ENCODE measurements at places on chromosomes 4 and X. TPM values are rescaled to one million over a fixed set of nuclear protein-coding genes. Genes with fewer than 3 reads are reported as not detected.

- no peak for DNase-seq
- H3K27me3 ChIP-seq: peaks cover 6% of the 10 kb centered on the region
- no peak overlapping the region for H3K27ac ChIP-seq
These were observed 47.6 kb upstream of the MTNR1A start for GRCh38 chr4:186602978-186603377.

Gene NRK
- polyA plus RNA-seq: not detected

Gene TMPRSS11B
- polyA plus RNA-seq: not detected

- H3K27ac ChIP-seq: no peak overlapping the region
- no peak for DNase-seq
- no peaks in the 10 kb centered on the region for H3K36me3 ChIP-seq
- H3K27me3 ChIP-seq: peaks cover 2% of the 10 kb centered on the region
These were observed 6.0 kb downstream of the BGN start for GRCh38 chrX:153500676-153501280.

GRCh38 chrX:24097741-24098260 lies 43.0 kb downstream of the EIF2S3 start:
- H3K4me3 ChIP-seq: no peak overlapping the region
- no peak for DNase-seq

Gene TIMM8A
- polyA plus RNA-seq: 12.0 TPM

DNA sequence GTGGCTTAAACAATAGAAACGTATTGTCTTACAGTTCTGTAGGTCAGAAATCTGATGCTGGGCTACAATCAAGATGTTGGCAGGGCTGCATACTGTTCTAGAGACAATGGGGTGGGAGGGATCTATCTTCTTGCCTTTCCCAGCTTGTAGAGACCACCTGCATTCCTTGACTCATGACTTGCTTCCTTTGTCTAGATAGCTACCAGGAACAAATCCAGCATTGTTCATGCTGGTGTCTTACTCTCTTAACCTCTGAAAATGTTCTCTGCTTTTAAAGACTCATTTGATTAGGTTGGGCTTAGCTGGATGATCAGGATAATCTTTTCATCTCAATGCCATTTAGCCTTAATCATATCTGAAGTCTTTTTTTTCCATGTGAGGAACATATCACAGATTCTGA lies 169.0 kb downstream of the ZNF330 start:
- H3K4me1 ChIP-seq: no peaks in the 10 kb centered on the region
- no peaks in the 10 kb centered on the region for H3K36me3 ChIP-seq
- no peak overlapping the region for H3K4me3 ChIP-seq
- DNase-seq: no peak

- no peak overlapping the region for H3K4me3 ChIP-seq
- H3K4me1 ChIP-seq: peaks cover 24% of the 10 kb centered on the region
- no peak for DNase-seq
- no peaks in the 10 kb centered on the region for H3K27me3 ChIP-seq
These were observed 34.6 kb upstream of the LEF1 start for GRCh38 chr4:108203377-108203776.

- no peak for DNase-seq
- no peaks in the 10 kb centered on the region for H3K36me3 ChIP-seq
- H3K27me3 ChIP-seq: no peaks in the 10 kb centered on the region
- H3K27ac ChIP-seq: no peak overlapping the region
- no peak overlapping the region for H3K4me3 ChIP-seq
These were observed 78.1 kb upstream of the FSTL5 start for GRCh38 chr4:162241857-162242256.

DNA sequence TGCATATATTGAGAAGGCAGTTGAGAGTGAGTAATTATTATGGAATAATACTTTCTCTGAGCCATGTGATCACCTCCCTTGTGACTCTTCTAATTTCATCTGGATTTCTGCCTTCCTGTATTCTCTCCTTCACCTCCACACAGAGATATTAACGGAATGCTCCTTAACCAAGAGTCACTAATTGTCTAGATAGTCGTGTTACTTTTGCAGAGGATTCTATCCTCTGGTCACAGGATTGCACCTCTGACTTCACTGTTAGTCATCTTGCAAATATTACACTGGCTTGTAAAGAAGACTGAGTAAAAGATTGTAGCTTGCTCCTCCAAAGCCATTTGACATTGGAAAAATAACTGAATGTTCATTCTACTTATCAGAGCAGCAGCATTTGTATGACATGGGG lies 160.9 kb downstream of the SH2D1A start:
- H3K36me3 ChIP-seq: no peaks in the 10 kb centered on the region
- no peak overlapping the region for H3K4me3 ChIP-seq
- no peak for DNase-seq
- no peaks in the 10 kb centered on the region for H3K27me3 ChIP-seq
- no peaks in the 10 kb centered on the region for H3K4me1 ChIP-seq
- H3K27ac ChIP-seq: no peak overlapping the region

DNA sequence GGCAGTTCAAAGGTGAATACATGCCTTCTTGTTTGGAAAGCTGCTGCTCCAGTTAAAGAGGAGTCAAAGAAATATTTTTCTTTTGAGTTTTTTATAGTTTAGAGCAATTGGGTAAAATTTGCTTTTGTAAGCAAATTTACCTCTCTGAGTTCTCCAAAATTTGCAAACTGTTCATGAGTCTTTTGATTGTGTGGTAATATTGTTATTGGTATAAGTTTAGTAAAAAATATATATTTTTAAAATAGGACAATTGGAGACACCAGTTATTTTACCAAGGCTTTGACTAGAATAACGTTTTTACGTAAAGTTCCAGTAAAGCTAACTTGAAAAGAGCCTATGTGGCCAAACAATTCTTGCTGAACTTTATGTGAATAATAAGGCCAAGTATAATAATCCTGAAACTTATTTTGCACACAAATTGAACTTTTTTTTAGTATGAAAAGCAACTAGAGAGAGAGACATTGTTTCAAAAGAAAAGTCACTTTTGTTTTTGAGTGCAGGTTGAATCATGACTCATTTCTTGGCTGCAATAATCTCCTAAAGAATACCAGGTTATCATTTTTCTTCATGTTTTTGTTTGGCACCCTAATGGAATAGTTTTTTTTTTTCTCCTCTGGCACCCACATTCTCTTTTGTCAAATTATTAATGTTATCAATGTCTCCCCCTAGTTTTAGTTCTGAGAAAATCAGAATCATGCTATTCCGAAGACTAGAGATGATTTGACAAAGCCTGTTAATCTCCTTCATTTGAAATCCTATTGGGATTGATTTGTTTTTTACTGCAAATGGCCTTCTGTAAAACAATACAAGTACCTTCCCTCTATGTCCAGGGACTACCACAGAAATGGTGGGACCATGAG lies 57.1 kb downstream of the UGT2B10 start:
- no peak for DNase-seq
- no peak overlapping the region for H3K4me3 ChIP-seq
- H3K27ac ChIP-seq: no peak overlapping the region
- H3K36me3 ChIP-seq: no peaks in the 10 kb centered on the region
- H3K27me3 ChIP-seq: no peaks in the 10 kb centered on the region

Gene NOCT
- not detected for polyA plus RNA-seq

DNA sequence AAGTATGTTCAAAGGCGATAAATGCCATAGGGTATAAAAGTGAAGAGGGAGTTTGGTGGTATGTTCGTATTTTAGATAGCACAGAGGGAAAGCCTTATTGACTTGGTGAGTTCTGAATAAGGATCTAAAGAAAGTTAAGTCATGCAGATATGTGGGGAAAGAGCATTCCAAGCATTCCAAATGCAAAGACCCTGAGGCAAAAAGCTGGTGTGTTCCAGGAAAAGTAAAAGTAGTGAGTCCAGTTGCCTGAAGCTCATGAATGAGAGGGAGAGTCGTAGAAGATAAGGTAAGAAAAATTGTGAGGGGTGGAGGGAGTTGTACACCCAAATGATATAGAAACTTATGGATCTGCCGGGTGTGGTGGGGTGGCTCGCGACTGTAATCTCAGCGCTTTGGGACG lies 426.7 kb downstream of the RPA4 start:
- DNase-seq: no peak
- peaks cover 2% of the 10 kb centered on the region for H3K36me3 ChIP-seq
- H3K27ac ChIP-seq: no peak overlapping the region
- H3K4me3 ChIP-seq: no peak overlapping the region
- no peaks in the 10 kb centered on the region for H3K4me1 ChIP-seq

GRCh38 chr4:145179281-145179860 lies 1.0 kb downstream of the OTUD4 start:
- H3K4me1 ChIP-seq: peaks cover 24% of the 10 kb centered on the region
- no peaks in the 10 kb centered on the region for H3K36me3 ChIP-seq
- H3K27ac ChIP-seq: peak overlapping the region; percentile 98
- no peaks in the 10 kb centered on the region for H3K27me3 ChIP-seq
- peak; percentile 70 for DNase-seq

- H3K27ac ChIP-seq: no peak overlapping the region
- no peaks in the 10 kb centered on the region for H3K4me1 ChIP-seq
- no peaks in the 10 kb centered on the region for H3K36me3 ChIP-seq
- H3K27me3 ChIP-seq: no peaks in the 10 kb centered on the region
- no peak overlapping the region for H3K4me3 ChIP-seq
These were observed 125.5 kb upstream of the STS start for GRCh38 chrX:7021991-7022390.

DNA sequence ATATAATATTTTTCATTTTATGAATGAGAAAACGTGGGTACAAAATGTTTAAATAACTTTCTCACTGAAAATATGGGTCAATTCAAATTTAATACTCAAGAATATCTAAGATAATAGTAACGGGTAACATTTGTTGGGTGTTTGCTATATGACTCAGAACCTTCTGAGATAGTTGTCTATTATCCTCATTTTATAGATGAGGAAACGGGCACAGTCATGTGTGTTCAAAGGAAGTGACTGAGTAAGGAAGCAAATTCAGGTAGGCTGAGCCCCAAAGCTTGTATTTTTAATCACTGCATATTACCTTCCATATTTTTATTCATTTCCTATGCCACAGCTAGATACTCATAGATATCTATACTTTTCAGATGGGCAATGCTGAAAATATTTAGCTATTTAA lies 12.2 kb upstream of the CAMK2D start:
- no peaks in the 10 kb centered on the region for H3K36me3 ChIP-seq
- no peak overlapping the region for H3K27ac ChIP-seq
- H3K27me3 ChIP-seq: peaks cover 2% of the 10 kb centered on the region
- no peak for DNase-seq
- H3K4me3 ChIP-seq: peak overlapping the region; percentile 73

- no peak overlapping the region for H3K4me3 ChIP-seq
- H3K4me1 ChIP-seq: no peaks in the 10 kb centered on the region
- H3K27me3 ChIP-seq: peaks cover 10% of the 10 kb centered on the region
These were observed 59.5 kb downstream of the RXFP1 start for GRCh38 chr4:158581161-158581560.

Gene TCEAL9
- 5.2 TPM for polyA plus RNA-seq

DNA sequence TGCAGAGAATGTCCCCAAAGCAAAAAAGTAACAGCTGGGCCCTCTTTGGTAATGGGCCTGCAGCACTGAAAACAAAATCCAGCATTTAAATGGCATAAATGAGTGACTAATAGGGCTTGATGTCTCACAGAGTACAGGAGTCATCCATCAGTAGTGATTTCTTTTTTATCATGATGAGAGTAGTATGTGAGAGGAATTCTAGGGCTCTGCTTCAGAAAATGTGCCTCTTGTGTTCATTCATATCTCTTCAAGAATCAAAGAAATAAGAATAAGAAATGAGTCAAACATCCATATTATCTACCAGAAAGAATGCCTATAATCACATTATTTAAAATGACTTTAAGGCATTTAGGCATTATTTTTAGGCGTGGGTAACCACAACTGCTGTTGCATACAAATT lies 792.9 kb upstream of the HTR2C start:
- H3K4me3 ChIP-seq: no peak overlapping the region
- no peak for DNase-seq
- H3K27ac ChIP-seq: no peak overlapping the region
- no peaks in the 10 kb centered on the region for H3K4me1 ChIP-seq
- no peaks in the 10 kb centered on the region for H3K36me3 ChIP-seq

- H3K27me3 ChIP-seq: peaks cover 3% of the 10 kb centered on the region
- H3K36me3 ChIP-seq: no peaks in the 10 kb centered on the region
- no peak overlapping the region for H3K4me3 ChIP-seq
- H3K4me1 ChIP-seq: peaks cover 4% of the 10 kb centered on the region
- H3K27ac ChIP-seq: no peak overlapping the region
- no peak for DNase-seq
These were observed 52.9 kb downstream of the CRMP1 start for GRCh38 chr4:5839751-5840674.

Gene MAGEA9B
- polyA plus RNA-seq: not detected

GRCh38 chr4:24741910-24742309 lies 53.5 kb upstream of the SOD3 start:
- no peak for DNase-seq
- no peaks in the 10 kb centered on the region for H3K4me1 ChIP-seq
- H3K4me3 ChIP-seq: no peak overlapping the region
- peaks cover 6% of the 10 kb centered on the region for H3K27me3 ChIP-seq
- H3K27ac ChIP-seq: no peak overlapping the region
- no peaks in the 10 kb centered on the region for H3K36me3 ChIP-seq

Gene SERTM2
- not detected for polyA plus RNA-seq

- H3K36me3 ChIP-seq: no peaks in the 10 kb centered on the region
- no peaks in the 10 kb centered on the region for H3K4me1 ChIP-seq
- no peaks in the 10 kb centered on the region for H3K27me3 ChIP-seq
- DNase-seq: no peak
These were observed 4.7 kb upstream of the ATP1B4 start for GRCh38 chrX:120357186-120357585.

Data from naive thymus-derived CD8-positive, alpha-beta T cell (primary cell).